Fibroblast of skin of right quadriceps (primary cell): ENCODE measurements at places on chromosomes 3 and 15.
A peak's percentile ranks its signal among the peaks of the same experiment; 100 is the strongest.

- no peak for DNase-seq
These were observed 9.5 kb downstream of the ALG3 start for GRCh38 chr3:184239221-184239620.

DNA sequence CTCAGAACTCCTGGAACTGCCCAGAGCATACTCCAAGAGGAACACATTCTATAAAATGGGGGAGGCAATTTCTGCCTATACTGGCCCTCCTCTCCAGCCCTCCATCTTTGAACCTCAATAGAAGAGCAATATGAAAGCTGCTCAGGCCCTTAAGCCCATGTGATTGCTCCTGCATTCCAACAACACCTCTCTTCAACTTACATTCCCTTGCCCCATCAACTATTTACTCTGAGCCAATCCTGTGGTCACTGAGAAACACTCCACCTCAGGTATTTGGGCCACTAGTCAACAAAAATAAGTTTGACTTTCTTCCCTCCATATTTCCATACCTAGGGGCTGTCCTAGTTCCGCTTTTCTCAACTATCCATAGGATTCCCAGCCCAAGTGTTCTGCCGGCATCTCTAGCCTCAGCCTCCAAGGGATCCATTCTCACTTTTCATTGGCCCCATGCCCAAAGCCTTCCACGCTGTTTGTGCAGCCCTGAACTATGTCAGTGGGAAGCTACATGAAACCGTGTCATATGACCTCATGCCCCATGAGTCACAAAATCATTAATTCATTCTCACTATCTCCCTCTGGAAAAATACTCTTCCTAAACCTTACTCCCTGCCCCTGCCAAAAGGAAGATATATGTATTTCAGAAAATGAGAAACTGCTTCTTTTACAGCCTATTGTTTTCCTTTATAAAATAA, 61.6 kb downstream of the GJD2 start:
- DNase-seq: peak; percentile 12

- no peak for DNase-seq
These were observed 22.4 kb upstream of the CCK start for GRCh38 chr3:42288385-42288784.

DNA sequence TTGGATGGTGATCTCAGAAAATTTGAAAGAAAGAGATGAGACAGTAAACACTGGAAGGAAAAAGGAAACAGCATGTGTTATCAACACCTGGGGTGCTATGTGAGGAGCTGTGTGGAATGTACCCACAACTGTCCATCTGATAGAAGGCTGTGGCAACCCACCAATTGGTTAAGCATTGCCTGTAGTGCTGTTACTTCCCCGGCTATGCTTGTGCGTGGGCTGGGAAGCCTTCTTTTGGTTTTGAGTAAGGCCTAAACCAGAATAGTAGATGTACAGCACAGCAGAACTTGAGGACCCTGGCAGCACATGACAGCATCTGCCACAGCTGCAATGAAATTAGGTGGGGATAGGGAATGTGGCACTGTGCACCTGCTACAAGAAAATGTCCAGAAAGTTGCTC, 184.5 kb downstream of the FHIT start:
- no peak for DNase-seq

- no peak for DNase-seq
These were observed 264.6 kb upstream of the WNT5A start for GRCh38 chr3:55751730-55752129.

- DNase-seq: no peak
These were observed 17.5 kb upstream of the ARHGEF3 start for GRCh38 chr3:56819016-56819809.

GRCh38 chr3:133488785-133489367, 84.6 kb upstream of the CDV3 start:
- peak; percentile 56 for DNase-seq

GRCh38 chr15:85100186-85100937, 118.7 kb downstream of the PDE8A start:
- no peak for DNase-seq
